ENCODE measurements at places on chromosomes 3 and 15.

DNA sequence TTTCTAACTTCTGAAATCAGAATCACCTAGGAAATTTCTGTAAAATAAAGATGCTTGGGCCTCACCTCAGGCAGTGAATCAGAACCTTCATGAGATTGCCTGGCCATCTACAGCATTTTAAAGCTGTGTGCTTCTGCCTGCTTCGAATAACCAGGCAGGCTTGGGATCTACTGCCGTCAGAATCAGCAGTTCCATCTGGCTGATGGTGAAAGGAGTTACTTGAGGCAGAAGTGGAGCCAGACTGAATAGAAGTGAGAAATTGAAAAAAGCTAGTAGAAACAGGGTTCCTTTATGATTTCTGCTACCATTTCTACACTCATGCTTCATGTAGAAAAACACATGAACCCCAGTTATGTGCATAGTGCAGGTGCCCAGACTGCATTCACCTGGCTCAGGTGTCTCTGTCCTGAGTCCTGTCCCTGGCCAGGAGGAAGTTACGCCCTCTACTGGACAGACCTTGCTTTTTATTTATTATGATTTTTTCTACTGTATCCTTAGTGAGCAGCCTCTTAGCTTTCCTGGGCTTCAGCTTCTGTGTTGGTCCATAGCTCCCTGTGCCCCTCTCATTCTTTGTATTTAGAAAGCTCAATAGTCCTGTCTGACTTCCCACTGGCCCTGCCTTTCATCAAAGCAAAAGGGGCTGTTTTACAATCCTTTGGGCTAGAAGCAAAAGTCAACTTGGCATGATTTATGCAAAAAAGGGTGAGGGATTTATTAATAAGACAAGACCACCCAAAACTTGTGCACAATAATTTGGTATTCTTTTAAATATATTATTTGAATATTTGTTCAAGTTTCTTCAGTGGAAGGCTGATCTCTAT, 200.8 kb upstream of the GOLGA6L4 start:
- DNase-seq: no peak

GRCh38 chr3:178482981-178483380, 53.3 kb upstream of the KCNMB2 start:
- no peak for DNase-seq

GRCh38 chr3:5004319-5005152, 25.3 kb downstream of the BHLHE40 start:
- no peak for DNase-seq

DNA sequence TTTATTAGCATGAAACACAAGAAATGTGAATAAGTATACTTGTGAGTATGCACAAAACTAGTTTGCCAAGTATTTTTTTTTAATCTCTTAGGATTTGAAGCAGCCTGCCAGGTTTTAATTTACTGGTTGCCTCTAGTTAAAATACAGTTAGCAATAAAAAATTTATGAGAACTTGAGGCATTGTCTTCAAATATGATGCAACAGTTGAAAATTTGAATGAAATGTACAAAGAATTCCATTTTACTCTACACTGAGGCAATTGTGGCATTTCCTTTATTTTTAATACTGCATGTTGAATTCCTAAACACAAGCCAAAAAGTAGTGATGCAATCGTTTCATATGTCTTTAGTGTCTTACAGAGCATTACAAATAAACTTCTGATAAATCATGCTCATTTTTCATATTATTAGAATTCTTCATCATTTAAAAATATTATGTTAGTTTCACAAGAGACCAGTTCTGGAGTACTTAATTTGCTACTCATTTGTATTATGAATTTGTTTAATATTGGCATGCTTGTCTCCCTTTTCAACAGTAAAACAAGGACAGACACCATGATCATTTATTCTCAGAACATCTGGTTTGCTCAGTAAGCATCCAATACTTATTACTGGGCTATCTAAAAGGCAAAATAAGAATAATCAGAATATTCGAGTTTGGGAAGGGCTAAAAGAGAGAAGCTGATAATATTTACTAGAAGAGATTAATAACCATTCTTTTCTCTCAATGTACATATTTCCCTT, 124.8 kb upstream of the PTX3 start:
- no peak for DNase-seq

- DNase-seq: no peak
Observed at GRCh38 chr3:158355623-158356588, 215.1 kb upstream of the MLF1 start.

DNA sequence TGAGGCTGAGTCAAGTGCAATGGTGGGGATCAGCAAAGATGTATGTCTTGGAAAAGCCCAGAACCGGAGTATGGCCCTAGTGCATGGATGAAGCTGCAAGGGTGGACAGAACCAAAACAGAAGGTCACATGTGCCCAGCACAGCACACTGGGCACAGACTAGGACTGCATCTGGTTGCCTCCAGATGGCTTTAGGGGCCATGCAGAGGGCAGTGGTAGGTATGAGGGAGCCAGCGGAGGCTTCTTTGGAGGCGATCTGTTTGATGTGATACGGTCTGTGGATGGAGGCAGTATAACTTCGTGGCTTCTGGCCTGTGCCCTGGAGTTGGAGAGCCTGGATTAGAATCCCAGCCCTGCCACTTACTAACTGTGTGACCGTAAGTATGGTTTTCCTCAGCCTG, 29.4 kb downstream of the SV2B start:
- no peak for DNase-seq

DNA sequence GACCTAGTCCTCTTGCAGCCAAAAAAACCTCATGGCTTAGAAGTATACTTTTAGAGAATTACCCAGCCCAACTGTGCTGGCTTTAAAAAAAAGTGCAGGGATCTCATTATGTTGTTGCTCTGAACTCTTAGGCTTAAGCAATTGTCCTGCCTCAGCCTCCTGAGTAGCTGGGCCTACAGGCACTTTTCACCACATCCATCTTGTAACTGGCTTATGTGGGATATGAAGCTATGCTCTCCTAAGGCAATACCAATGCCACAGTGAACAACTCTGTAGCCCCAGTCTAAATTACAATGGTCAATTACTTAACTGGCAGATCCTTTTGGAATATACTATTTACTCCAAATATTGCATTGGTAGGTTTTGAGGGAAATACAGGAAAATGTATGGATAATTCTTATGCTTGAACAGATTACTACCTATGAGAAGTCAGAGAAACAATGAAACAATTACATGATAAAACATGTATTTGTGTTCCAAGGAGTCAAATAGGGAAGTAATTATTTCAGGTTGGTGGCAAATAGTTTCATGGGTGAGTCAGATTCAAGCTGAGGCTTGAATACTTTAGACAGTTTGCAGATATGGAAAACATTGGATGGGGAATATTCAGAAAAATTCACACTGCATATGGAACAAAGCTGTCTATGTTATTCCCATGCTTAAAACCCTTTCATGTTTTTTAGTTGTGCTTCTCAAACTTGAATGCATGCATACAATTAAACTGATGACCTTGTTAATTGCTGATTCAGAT, 34.6 kb upstream of the GPR149 start:
- DNase-seq: no peak

DNA sequence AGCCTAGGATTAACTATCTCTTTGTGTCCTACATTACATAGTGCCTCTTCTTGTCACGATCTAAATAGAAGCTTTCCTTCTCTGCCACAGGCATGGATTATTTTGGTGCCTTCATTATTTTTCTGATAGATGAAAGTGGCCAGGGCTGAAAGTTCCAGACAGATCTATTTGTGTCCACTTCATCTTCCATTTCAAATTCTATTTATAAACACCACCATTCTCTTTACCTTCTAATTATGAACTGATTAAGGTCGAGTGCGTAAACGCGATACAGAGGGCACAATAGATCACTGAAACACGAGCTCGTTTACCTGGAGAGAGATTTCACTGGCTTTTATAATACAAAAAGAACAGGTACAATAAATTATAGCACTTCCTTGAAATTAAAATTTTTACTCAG, 105.0 kb downstream of the EDEM1 start:
- no peak for DNase-seq

GRCh38 chr3:173109143-173109542, 31.9 kb downstream of the SPATA16 start:
- no peak for DNase-seq

- no peak for DNase-seq
Observed at GRCh38 chr3:172394692-172395091, 53.6 kb downstream of the GHSR start.

DNA sequence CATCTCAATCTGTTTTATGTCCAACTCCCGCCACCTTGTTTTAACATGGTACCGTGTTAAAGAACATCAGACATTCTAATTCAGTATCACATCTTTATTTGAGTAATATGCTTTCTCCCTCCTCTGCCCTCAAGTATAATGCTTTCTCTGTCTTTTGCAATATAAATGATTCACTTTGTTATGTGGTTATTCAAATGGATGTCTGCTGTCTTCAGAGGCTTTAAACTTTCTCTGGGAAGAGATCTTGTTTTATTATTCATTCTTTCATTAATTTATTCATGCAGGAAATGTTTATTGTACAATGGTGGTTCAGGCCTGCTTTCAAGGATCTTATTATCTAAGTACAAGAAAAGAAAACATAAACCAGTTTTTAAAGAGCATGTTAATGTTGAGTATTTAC, 57.1 kb downstream of the RAP2B start:
- no peak for DNase-seq

- no peak for DNase-seq
Observed at GRCh38 chr3:191269289-191270085, 59.7 kb upstream of the CCDC50 start.

DNA sequence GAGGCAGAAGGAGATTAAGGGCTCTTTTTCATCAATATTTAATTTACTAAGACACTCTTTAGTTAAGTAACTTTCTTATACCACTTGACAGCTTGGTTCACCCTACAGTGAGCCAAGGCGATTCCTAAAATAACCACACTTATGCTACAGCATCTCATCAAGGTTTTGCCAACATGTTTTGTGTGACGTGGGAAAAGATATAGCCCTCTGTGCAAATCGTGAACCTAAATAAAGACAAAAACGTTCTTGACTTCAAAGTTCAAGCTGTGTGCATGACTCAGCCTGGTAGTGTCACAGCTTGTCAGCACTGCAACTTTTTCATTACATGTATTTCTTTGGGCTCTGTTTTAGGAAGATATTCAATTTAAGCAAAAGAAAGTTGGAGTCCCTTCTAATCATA, 297.0 kb upstream of the EPHA3 start:
- no peak for DNase-seq

DNA sequence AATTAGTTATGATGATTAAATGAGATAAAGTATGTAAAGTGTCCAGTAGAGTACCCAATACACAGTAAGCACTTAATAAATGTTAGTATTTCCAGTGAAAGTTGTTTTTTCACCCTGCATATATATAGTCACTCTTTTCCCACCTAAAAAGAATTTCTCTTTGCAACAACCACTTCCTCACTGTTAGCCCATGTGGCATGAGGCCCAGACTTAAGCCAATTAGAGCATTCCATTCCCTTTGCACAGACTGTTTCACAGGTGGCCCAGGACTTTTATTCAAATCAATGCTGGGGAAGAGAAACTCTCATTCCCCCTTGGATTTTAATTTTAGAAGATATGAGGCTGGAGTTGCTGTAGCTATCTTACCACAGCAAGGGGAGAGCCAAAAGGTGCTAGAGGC, 3.7 kb downstream of the IFT80 start:
- no peak for DNase-seq

- no peak for DNase-seq
Observed at GRCh38 chr15:35618260-35619188, 72.6 kb upstream of the DPH6 start.

GRCh38 chr15:91289324-91289723, 189.3 kb downstream of the SV2B start:
- no peak for DNase-seq

DNA sequence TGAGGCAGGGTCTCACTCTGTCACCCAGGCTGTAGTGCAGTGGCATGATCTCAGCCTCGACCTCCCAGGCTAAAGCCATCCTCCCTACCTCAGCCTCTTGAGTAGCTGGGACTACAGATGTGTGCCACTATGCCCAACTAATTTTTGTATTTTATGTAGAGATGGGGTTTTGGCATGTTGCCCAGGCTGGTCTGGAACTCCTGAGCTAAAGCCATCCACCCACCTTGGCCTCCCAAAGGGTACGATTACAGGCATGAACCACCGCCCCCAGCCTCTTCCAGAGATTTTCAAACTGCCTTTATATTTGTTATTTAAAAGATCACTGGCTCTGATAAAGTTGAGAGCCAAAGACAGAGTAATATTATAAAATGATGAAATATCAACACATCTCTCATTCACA, 37.3 kb downstream of the BSN start:
- no peak for DNase-seq

DNA sequence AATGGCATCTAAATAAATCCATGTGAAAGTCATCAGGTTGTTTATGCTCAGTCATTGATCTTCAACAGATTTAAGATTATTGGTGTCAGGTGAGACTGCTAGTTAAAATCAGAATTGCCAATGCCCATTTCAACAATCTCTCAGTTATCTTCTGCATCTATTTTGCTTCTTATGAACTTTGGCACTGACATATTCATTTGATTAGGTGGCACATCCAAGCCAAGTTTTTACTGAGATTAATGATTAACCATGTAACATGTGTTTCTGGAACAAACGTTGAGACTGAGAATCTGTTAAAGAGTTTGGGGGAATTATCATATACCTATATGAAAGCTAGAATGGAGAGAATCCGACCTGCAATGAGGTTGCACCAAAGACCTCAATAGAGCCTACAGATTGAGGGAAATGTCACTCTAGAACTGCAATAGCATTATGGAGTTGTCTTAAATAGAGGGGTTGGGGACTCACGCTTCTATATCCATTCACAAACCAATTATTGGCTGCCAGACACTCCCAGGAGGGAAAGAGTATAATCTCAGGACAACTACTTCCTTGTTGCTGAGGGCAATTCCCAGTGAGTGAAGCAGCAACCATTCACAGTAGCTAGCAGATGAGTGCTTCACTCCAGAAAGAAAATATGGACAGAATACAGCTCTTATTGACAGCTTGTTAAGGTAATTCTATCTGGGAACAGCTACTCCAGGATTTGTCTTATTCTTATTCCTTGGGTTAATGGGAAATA, 891.3 kb downstream of the SQOR start:
- DNase-seq: no peak

DNA sequence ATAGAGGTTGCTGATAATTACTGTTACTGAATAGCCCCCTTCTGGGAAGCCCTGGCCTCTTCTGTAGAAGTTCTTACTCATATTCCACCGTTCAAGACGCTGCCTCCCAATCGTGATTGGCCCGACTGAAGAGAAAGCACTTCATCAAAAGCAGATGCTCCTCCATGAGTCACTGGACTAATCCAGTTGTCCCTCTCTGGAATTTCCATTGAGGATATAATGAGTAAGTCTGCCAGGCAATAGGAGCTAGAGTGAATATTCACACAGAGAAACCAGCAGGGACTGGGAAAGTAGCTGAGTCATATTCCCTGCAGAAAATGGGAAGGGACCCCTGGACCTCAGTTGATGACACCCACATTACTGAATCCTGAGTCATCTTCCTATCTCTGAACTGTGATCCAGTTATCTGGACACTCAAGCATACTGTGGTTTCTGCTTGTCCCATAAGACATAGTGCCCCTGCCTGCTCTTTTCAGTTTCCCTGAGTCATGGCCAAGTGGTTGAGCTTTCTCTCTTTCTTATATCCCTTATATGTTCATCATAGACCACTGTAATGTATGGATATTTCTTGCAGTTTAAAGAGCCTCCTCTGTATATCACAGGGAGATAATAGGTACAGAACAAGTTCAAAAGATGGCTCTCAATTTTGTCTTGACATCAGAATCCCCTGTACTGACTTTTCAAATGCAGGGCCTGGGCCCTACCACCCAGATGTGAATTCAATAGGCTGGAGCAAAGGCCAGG, 151.2 kb upstream of the CDIN1 start:
- no peak for DNase-seq

GRCh38 chr3:138009476-138010272, at the start of gene CLDN18:
Gene CLDN18 (plus strand): TSS chr3:138010165. CDS start chr3:138010226, 61 bp downstream.
- no peak for DNase-seq
